ENCODE measurements at places on chromosomes 16 and 17.

- DNase-seq: peak; percentile 84
Measured at GRCh38 chr17:7023576-7024401, 939 bp downstream of the BCL6B start.

GRCh38 chr17:5225668-5226457 is 8.8 kb downstream of the SCIMP start:
- no peak for DNase-seq

- DNase-seq: no peak
Measured at GRCh38 chr16:14248791-14249190, 177.7 kb downstream of the MRTFB start.

DNA sequence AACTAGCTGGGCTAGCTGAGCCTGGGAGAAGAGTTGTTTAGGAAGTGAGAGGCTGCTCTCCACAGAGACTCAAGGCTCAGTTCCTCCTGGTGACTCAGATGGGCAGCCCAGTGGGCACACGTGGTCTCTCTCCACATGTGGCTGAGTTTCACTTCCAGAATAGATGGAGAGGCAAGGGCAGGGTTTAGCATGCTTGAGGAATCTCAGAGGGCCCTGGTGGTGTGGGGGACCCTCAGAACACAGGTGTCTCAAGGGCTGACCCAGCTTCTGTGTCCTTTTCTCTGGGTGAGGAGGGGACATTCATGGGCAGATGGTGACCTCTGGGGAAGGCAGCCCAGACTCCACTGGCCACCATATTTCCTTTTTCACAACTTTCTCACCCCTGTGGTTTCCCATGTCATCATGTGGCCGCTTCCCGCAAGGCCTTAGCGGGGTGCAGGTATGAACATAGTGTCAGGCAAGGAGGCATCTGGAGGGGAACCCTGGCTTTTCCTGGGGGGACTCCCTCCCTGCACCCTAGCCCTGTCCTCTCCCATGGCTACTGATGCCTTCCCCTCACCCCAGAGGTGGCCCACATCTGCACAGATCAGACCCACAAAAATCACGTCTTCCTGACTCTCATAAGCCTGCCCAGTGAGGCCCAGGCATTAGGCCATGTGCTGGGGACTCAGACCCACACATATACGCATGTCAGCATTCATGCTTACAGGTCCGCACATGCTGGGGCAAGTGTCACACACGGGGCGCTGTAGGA is 3.3 kb downstream of the GRN start:
- no peak for DNase-seq

DNA sequence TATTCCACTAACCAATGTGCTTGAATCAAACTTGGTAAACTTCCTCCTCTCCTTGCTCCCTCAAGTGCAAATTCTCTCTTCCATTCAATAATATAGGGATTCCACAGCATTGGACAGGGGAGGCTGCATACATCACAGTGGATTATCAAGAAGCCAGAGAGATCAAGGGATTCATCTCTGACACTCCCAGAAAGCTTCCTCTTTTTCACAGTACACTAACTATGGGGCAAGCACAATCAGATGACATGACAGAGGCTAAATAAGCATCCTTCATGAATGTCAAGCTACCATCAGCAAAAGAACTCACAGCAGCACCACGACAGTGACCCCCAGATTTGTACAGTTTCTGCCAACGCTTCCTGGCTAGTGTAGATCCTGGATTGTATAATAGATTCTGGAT is 178.4 kb upstream of the C17orf78 start:
- no peak for DNase-seq

Data from stimulated activated CD8-positive, alpha-beta memory T cell treated with anti-CD3 and anti-CD28 coated beads, Interleukin-7, amount 100 ng/mL, for 1 hour (primary cell).